Hepatocyte (in vitro differentiated cells): ENCODE measurements at places on chromosomes 4 and X. TPM values are rescaled to one million over a fixed set of nuclear protein-coding genes. Genes with fewer than 3 reads are reported as not detected.

Gene HSPA4L
- total RNA-seq, result 2.7 and 3.5 TPM in 2 replicates

Gene GPR173
- 2.2 and 3.4 TPM in 2 replicates for total RNA-seq

Gene PROM1
- total RNA-seq, result 28.8 and 30.8 TPM in 2 replicates

- no peaks in the 10 kb centered on the region for H3K36me3 ChIP-seq
- H3K4me3 ChIP-seq, result no peak overlapping the region
- peaks cover 13% of the 10 kb centered on the region for H3K4me1 ChIP-seq
- H3K27me3 ChIP-seq, result no peaks in the 10 kb centered on the region
These were observed 98.1 kb upstream of the EGFL6 start for GRCh38 chrX:13471269-13471668.

- no peaks in the 10 kb centered on the region for H3K36me3 ChIP-seq
- H3K27ac ChIP-seq, result peak overlapping the region; percentile 64
- no peaks in the 10 kb centered on the region for H3K27me3 ChIP-seq
- DNase-seq, result peak; percentile 79
- H3K4me3 ChIP-seq, result no peak overlapping the region
- H3K4me1 ChIP-seq, result no peaks in the 10 kb centered on the region
These were observed 109.6 kb downstream of the PACRGL start for GRCh38 chr4:20809812-20810211.

DNA sequence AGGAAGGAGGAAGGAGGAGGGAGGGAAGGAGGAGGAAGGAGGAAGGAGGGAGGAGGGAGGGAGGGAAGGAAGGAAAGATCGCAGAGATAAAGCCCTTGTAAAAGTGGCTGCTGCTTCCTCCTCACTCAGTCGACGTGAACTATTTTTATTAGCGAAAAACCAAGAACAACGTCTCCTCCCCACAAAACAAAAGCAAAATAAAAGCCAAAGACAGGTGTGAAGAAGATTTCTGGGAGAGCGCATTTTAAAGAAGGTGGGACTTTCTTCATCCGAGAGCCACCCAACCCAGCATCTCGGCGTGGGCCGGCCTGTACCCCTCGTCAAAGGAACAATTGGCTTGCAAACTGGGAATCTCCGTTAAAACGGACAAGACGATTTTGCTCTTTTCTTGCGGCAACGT, 40.7 kb upstream of the ASMTL start:
- no peaks in the 10 kb centered on the region for H3K27me3 ChIP-seq
- no peaks in the 10 kb centered on the region for H3K4me1 ChIP-seq
- no peak overlapping the region for H3K4me3 ChIP-seq
- no peak overlapping the region for H3K27ac ChIP-seq

DNA sequence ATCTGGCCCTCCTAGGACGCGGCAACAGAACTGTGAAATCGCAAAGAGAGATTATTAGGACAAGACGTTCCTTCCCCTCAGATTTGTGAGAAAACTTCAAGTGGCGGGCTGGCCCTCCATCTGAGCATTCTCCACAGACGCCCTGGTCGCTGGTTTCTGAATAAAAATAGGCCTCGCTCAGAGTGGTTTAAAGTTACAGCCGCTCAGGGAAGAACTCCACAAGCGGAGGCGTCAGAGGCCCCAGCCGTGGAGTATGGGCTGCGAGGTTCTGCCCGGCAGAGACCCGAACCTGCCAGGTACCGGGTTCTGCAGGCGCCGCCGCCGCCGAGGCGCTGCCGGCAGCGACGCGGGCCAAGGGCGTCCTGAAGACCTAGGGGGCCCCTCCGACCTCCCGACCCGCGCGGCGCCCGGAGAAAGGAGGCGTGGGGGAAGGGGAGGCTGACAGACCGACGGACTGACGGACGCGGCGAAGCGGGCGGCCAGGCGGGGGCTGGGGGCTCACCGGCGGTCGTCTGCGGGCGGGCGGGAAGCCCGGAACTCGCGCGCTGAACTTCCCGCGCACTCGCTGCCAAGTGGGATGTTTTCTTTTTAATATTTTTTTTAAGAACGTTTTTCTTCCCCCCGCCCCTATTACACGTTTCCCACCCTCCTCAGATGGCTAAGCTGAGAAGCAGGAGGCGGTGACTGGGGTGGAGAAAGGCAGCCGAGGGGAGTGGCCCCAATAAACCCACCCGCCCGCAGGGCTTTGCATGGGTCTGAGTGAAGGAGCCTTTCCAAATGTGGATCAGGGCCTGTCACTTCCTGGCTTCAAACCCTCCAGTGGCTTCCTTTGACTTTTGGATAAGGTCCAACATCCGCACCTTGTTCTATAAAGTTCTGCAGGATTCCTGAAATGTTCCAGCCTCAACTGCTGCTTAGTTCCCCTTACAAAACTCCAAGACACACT, at the start of gene PABPC4L:
TSS of gene PABPC4L (minus strand) at position 574 of the 946 bp plus-strand sequence. CDS start 770 bp downstream, outside the sequence.
- peak within 1 kb of the TSS; percentile 75 for H3K27ac ChIP-seq
- DNase-seq, result peak; percentile 57
- H3K4me3 ChIP-seq, result peak within 1 kb of the TSS; percentile 36
- H3K27me3 ChIP-seq, result no peaks in the 10 kb centered on the region
- H3K36me3 ChIP-seq, result no peaks in the 10 kb centered on the region

GRCh38 chrX:45513042-45513441, 312.4 kb upstream of the DIPK2B start:
- no peaks in the 10 kb centered on the region for H3K27me3 ChIP-seq
- H3K36me3 ChIP-seq, result no peaks in the 10 kb centered on the region
- H3K4me1 ChIP-seq, result peaks cover 3% of the 10 kb centered on the region

GRCh38 chrX:55801811-55802210, 84.3 kb downstream of the RRAGB start:
- no peaks in the 10 kb centered on the region for H3K27me3 ChIP-seq
- DNase-seq, result no peak
- H3K4me3 ChIP-seq, result no peak overlapping the region
- no peaks in the 10 kb centered on the region for H3K4me1 ChIP-seq
- H3K27ac ChIP-seq, result no peak overlapping the region

DNA sequence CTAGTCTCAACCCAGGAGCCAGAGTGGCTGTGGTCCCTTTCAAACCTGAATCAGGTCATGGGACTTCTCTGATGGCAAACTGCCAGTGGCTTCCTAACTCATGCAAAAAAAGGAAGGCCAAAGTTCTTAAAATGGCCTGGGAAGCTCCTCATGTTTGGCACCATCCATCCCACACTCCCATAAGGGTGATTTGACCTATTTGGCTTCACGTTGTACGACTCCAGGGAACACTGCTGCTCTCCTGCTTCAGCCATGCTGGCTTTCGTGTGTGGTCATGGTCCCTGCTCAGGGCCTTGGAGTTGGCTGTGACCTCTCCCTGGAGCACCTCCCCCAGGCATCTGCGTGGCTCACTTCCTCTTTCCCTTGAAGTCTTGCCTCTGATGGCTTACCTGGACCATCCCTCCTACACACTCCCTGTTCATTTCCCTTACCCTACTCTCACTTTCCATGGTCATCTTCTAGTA, 12.8 kb upstream of the TMSB4X start:
- no peaks in the 10 kb centered on the region for H3K36me3 ChIP-seq
- H3K27ac ChIP-seq, result no peak overlapping the region
- H3K27me3 ChIP-seq, result no peaks in the 10 kb centered on the region
- H3K4me3 ChIP-seq, result no peak overlapping the region
- no peak for DNase-seq
- H3K4me1 ChIP-seq, result peaks cover 5% of the 10 kb centered on the region
